ENCODE measurements at places on chromosomes 3 and 15. TPM values are rescaled to one million over a fixed set of nuclear protein-coding genes. Genes with fewer than 3 reads are reported as not detected.

Gene AGBL1
- total RNA-seq: not detected

Gene PLA2G4E
- total RNA-seq: not detected

Gene IGSF10
- total RNA-seq: 1.7 TPM

Gene TMEM212
- not detected for total RNA-seq

Gene KLHL6
- 0.26 TPM for total RNA-seq

Gene TMEM87A
- 63.8 TPM for total RNA-seq

Gene CA12
- total RNA-seq: 93.6 TPM

Gene GP5
- 0.26 TPM for total RNA-seq

Gene ZNF660
- 1.5 TPM for total RNA-seq

Gene CADPS
- 0.40 TPM for total RNA-seq

Gene MYZAP
- 0.66 TPM for total RNA-seq

Gene DET1
- 3.8 TPM for total RNA-seq

Gene DPPA4
- not detected for total RNA-seq

Measured in aortic smooth muscle cell (primary cell).